NCI-H2029 treated with DMSO at 0.1 percent for 48 hours (cell line): ENCODE measurements at places on chromosomes 7 and 10.

DNA sequence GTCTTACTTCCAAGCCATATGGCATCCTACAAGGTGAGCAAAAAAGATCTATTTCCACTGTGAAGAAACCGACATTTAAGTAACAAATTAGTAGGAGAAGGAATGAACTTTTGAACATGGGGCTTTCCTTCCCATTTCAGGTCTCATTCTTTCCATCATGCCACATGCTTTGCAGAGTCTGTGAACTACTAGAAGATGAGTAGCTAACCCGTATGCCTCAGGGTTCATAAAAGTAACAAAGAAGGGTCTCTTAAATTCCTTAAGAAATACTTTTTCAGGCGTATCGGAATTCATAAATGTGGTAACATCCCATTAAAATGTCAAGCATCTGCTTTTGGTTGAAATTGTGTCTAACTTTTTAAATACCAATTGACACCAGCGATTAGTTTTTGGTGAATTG is 81.3 kb upstream of the TNS3 start:
- no peak for DNase-seq

GRCh38 chr10:47330366-47330765 is 8.1 kb downstream of the GDF2 start:
- DNase-seq = no peak

GRCh38 chr7:68458010-68458908 is 1140.0 kb upstream of the AUTS2 start:
- DNase-seq = no peak

DNA sequence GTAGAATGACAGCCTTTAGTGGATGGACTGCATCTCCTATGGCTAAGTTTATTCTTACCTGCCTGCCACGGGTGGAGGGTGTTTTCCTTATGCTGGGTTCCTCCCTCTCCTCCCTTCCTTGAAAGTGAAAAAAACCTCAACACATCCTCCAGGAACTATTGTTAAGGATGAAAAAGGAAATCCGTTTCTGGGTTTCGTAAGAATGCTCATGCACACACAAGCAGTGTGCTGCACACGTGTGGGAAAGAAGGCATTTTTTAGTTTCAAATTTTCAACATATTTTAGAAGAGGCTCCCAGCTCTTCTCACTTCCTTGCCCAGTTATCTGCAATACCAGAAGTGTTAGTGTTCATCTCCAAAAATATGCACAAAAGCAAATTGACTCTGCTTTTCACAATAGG is 90.6 kb downstream of the FAM171A1 start:
- no peak for DNase-seq

GRCh38 chr10:111709603-111710002 is 474.0 kb downstream of the GPAM start:
- DNase-seq = no peak

DNA sequence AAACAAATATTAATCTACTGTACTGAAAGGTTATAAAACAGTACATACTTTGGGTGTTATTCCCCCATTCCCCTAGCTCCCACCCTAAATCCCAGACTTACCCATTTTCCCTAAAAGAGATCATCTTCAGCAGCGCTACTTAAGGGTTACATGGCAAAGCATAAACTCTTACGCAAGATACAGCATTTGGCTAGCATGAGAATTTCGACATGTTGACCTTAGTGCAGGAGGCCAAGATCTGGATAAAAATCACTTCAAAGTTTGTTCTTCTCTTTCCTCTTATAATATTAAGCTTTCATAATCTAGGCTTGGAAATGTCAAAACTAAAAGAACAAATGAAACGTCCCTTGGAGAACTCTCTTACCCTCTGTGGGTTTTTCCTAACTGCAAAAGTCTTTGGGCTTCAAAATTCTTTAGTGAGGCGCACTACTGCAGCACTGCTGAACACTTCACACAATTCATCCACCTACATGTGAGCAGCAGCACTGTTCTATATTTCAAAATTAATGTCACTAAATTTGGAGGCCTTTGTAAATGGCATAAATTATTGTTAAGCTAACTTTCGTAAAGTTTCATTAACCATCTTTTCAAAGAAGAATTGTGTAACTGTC is 59.5 kb upstream of the PDLIM1 start:
- no peak for DNase-seq

DNA sequence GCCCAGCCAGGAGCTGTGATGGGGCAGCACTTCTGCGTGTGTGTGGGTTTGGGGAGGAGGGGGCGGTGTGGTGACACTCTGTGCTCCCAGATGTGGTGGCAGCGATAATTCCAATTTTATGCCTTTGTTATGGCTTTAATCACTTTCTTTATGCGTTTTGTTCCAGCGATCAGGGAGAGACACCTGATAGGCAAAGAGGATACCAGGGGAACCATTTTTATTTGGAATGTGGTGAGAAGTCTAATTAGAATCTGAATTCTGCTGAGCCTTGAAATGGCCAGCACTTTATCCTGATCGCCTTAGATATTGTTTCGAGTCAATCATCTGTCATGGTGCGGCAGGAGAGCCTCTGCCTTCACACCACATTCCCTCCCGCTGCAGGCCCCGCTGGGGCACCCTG is 79.5 kb downstream of the HIF1AN start:
- no peak for DNase-seq

DNA sequence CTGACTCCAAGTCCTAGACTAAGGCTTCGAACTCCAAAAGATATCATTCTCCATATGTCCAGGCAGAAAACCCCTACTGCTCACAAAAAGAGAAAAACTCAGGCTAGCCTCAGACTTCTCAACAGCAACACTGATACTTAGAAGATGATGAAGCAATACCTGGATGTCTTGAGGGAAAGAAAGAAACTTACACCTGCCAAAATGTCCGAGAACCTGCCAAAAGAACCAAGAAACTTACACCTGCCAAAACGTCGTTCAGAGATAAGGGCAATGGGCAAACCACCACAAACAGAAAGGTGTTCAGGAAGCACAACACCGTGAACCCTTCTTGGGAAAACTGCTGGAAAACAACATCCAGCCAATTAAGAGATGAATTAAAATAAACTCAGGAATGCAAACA is 15.3 kb downstream of the ABLIM1 start:
- DNase-seq = no peak

- no peak for DNase-seq
Observed at GRCh38 chr10:59319854-59320253, 42.5 kb downstream of the FAM13C start.

GRCh38 chr7:158706273-158706704 is 1.7 kb upstream of the NCAPG2 start:
- DNase-seq = no peak

DNA sequence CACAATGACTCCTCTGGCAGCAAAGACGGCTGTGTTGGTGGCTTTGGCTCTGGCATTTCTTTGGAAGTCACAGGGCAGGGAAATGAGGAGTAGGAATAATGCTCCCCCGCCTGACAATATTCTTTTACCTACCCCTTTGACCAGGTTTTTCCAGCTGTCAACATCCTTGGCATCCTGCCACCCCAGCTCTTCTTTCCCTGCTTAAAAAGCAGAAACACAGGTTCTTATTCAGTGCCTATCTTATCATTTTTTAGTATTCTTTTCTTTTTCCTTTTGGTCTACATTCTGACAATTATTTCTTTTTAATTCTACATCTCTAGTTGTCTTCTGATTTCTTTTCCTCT is 97.7 kb downstream of the CREB5 start:
- no peak for DNase-seq

DNA sequence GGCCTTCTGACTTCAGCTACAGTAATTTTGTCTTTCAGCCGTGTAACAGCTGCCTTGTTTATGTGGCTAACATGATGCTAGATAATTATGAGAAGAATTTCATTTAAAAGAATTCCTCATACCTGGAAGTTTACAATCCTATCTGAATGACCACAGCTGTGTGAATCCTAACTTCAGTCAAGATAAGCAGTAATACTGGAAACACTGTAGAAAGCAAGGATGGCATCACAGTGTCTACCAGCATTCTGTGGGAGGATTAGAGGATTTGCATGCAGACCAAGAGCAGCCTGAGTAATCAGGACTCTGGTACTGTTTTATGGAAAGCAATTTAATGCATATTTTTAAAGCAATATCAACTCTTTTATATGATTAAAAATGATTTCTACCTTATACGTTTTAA is 282.4 kb downstream of the EXOC4 start:
- DNase-seq = no peak

DNA sequence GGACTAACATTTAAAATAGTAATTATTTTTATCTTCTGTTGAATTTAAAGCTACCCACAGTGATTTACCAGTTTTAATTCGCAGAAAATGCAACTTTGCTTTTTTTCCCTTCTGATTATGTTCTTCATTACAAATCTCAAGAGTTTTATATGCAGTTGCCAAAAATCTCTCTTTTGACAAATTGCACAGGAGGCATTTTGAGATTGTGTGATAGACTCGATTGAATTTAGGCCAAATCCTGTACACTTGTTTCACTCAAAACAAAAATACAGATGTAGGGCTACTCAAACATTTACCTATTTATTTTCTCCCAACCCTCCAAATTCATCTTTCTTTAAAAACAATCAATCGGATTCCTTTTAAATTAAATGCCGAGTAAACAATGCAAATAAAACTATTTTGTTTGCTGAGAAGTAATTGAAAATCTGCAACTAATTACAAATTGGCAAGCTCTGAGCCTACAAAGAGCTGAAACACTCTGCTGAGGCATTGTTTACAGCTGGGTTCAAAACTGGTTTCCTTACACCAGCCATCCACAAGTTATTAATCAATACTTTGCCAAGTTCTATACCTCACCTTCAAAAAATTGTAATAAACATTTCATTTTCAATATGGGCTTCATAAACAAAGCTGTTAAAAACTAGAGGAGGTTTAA is 214.9 kb upstream of the TCF7L2 start:
- no peak for DNase-seq

- DNase-seq = no peak
Observed at GRCh38 chr10:60508037-60508436, 118.4 kb upstream of the ANK3 start.

DNA sequence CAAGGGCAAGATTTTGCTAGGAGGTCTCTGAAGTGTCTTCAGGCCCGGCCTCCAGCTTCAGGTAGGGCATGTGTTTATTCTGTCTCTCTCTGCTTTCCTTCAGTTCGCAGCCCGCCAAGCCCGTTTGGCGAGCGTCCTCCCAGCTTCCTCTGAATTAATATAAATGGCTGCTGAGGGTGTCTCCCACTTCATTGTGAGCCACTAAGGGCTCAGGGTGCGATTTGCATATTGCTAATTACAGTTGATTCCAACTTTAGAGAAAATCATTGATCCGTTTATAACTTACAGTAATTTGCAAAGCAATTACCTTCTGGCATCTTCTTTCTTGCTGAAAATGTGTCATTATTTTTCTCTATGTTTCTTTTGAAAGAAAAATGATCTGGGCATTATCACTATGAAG is 128.3 kb upstream of the SORCS3 start:
- DNase-seq = no peak

GRCh38 chr10:133473270-133473669 is 19.5 kb downstream of the SCART1 start:
- no peak for DNase-seq

GRCh38 chr7:38723327-38723726 is 92.2 kb upstream of the AMPH start:
- DNase-seq = no peak

DNA sequence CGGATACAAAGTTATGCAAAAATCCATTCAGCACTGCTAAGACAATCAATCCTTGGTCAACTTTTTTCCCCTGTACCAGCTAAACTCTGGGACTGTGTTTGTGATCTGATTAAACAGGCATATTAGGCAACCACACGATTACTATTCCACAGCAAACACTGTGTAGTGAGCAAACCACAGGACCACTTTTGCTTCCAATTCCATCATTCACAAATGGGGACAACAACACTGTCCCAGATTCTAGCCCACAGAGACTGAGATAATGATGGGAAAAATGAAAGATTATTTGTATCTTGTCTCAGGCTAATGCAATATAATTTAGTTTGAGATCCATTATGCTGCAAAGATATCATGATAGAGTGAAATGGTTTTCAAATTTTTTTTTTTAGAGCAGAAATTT is 163.7 kb upstream of the AOAH start:
- DNase-seq = no peak

DNA sequence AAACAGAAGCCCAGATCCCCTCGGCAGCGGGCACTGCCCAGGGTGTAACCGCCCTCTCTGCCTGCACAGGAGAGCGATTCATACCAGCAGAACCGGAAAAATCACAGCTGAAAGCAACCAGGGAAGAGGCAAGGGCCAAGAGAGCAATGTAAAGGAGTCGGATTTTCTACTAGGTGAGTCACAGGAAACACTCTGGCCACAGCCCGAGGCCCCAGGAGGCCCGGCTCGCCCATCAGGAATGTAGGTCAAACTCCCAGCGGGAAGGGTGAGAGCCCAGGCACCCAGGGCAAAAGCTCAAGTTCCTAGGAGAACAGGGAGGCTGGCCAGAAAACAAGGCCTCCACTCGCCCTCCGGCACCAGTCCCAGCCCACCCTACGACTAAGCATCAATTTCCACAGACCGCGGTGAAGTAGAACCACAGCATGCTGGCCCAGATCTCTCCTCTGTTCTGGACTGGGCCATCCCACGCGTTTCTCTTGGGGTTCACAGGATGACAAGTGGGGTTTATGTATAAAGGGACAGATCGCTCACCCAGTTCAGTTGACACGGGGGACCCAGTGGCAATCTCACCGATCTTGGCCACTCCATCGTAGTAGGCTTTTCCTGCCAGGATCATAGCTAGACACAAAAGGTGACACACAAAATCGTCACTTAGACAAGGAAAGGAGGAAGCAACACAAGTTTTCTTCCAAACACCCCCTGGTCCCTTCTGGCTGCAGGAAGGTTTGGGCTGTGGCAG is 46.2 kb downstream of the BAIAP2L1 start:
- DNase-seq = no peak

- DNase-seq = no peak
Observed at GRCh38 chr7:54253036-54253373, 289.2 kb upstream of the VSTM2A start.

GRCh38 chr10:125035588-125036295 is 93.8 kb downstream of the ZRANB1 start:
- DNase-seq = no peak

DNA sequence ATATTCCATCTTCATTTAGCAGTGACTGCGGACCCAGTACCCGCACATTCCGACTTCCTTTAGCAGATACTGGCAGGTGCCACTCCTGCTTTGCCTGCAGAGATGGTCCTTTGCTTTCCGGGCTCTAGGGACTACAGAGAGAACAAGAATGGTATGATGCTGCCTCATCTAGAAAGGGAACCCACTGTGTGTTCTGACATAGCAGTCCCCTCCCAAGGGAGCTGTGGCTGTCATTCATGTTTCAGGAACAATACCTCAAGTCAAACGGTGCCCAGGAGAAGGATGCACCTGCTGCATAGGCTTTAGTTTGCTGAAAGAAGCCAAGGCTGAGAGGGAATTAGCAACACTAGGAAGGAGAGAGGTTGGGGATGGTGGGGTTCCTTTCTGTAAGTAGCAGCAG is 15.9 kb upstream of the TMEM72 start:
- DNase-seq = no peak
